ENCODE measurements at places on chromosomes 5 and 9. TPM values are rescaled to one million over a fixed set of nuclear protein-coding genes. Genes with fewer than 3 reads are reported as not detected.

- H3K4me3 ChIP-seq: no peak overlapping the region
- H3K27ac ChIP-seq: no peak overlapping the region
- no peak for DNase-seq
- H3K4me1 ChIP-seq: no peaks in the 10 kb centered on the region
- no peaks in the 10 kb centered on the region for H3K36me3 ChIP-seq
- H3K27me3 ChIP-seq: peaks cover 22% of the 10 kb centered on the region
Observed at GRCh38 chr9:35861161-35861897, 8.9 kb downstream of the OR13J1 start.

Gene LRRC19
- not detected for total RNA-seq

DNA sequence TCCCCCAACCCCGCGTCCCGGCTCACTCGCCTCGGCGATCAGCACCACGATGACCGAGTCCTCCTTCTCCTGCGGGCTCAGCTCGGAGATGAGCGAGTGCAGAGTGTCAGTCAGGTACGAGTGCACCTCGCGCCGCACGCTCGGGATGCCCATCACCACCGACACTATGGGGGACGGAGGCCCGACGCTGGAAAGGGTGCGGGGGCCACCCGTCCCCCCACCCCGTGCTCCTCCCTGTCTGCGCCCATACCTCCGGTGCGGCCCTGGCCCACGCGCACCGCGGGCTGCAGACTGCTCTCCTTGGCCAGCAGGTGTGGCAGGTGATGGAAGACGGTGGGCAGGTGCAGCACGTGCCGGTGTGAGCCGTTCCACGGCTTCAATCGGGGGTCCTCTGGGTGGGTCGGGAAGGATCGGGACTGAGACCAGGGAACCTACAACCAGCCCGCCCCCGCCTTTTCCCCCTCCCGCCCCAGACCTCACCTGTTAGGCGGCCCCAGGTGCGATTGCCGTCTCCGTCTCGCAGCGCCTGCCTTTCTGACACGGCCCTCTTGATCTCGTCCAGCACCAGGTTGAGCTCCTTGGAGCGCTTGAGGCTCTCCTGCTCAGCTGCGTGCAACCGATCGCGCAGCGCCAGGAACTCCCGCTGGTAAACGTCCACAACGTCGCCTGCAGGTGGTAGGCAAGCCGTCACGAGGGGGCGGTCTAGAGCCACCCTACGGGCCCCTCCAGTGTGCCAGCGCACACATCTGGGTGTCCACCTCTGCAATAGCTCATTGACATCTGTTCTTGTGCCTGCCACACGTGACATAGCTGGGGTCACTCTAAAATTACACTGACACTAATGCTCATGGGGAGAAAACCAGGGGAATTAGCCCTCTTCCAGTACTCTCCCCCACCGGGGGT is 5.1 kb downstream of the MGAT4B start:
- H3K27me3 ChIP-seq: no peaks in the 10 kb centered on the region
- peaks cover 25% of the 10 kb centered on the region for H3K4me1 ChIP-seq
- no peak overlapping the region for H3K4me3 ChIP-seq
- no peak for DNase-seq

- H3K36me3 ChIP-seq: no peaks in the 10 kb centered on the region
- DNase-seq: no peak
- H3K4me1 ChIP-seq: no peaks in the 10 kb centered on the region
- H3K4me3 ChIP-seq: no peak overlapping the region
- peaks cover 31% of the 10 kb centered on the region for H3K27me3 ChIP-seq
- no peak overlapping the region for H3K27ac ChIP-seq
Observed at GRCh38 chr9:126261584-126262356, 64.9 kb upstream of the MVB12B start.

Gene FNIP1
- total RNA-seq: 28.5 TPM

Gene ZNF300
- total RNA-seq: 7.7 TPM

Gene TLX3
- not detected for total RNA-seq

Measured in astrocyte (in vitro differentiated cells and primary cell).